ENCODE measurements at places on chromosomes 4 and X.

GRCh38 chr4:142516686-142517526 lies 329.2 kb downstream of the INPP4B start:
- no peak for DNase-seq

DNA sequence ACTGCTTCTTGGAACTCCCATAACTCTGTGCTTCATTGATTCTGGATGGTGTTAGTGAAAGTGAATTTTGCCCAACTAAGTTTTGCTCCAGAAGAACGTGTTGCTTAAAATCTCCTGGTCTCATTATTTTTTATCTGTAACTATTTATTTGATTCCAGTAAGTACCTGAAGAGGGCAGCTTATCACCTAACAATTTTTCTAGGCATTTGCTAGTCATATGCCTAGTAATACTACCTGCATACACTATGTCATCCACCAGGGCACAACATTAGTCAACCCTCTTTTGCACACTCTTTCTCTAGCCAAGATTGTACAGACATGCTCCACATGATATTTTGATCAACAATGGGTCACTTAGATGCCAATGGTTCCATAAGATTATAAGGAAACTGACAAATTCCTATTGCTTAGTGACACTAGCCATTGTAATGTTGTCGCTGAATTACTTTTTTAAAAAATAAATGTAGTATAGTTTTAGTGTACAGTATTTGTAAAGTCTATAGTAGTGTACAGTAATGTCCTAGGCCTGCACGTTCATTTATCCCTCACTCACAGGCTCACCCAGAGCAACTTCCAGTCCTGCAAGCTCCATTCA lies 499.9 kb upstream of the AADAT start:
- DNase-seq, result peak; percentile 8

- DNase-seq, result no peak
Observed at GRCh38 chrX:139091066-139091465, 379.5 kb upstream of the FGF13 start.

DNA sequence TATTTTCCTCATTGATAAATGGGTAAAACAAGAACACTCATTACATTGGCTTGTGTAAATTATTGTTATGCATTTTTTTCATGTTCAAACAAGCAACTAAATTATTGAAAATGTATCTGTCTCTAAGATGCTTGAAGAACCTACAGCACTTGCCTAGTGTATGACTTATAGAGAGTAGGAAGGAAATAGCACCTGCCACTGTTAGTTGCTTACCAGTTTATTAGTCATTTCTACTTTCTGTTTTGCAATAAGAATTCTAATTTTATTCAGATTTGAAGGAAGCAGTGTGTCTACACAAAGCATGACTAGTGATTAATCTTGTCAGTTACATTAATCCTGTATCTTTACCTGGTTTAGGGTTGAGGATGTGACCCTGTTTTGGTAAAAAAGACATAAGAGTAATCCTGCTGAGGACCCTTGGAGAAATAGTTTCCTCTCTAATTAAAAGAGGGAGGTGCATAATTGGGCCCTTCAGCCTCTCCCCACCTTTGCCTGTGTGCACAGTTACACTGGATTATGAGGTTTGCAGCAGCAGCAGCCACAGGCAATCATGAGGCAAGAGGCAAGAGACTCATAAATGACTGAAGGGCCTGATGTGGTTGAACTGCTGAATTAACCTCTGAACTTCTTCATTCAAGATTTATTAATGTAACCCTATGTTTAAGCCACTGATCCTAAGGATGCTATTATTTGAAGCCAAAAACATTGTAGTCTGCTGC lies 1202.1 kb downstream of the ADGRL3 start:
- no peak for DNase-seq

GRCh38 chr4:153071958-153072598 lies 132.2 kb upstream of the TRIM2 start:
- no peak for DNase-seq

- no peak for DNase-seq
Observed at GRCh38 chr4:108829966-108830492, 67.2 kb upstream of the ETNPPL start.

DNA sequence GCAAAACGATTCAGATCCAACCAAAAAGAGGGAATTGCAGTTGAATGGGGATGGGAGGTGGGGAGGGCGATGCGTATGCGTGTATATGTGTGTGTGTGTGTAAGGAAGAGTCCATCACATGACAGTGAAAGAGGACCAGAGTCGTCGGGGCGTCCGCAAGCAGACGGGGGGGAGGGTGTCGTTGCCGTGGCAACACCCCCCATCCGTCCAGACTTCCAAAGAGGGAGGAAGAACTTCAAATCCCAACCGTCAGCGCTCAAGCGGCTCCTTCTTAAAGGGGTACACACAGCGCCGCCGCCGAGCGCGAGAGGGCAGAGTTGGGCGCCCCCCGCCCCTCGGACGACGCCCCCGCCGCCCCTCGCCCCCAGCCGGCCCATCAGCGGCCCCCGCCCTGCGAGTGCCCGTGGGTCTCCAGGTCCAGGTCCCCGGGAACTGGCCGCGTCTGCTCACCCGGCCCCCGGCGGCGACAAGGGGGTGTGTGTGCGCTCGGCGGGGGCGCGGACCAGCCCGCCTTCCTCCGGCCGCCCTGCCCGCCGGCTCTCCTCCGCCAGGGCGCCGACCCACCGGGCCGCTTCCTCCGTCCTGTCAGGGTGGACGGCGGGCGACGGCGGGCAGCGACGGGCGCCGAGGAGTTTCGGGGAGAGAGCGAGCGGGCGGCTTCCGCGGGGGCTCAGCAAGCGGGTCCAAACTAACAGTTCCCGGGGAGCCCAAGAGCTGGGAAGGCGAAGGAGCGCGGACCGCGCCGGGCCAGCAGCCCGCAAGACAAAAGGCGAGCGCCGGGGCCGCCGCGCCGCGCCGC lies 685 bp downstream of the LCORL start:
- no peak for DNase-seq

- peak; percentile 62 for DNase-seq
Observed at GRCh38 chr4:55143858-55144257, 18.5 kb upstream of the KDR start.

- no peak for DNase-seq
Observed at GRCh38 chrX:134949271-134949670, 41.5 kb upstream of the SMIM10 start.

- DNase-seq, result no peak
Observed at GRCh38 chr4:87527431-87528220, 1.6 kb downstream of the SPARCL1 start.

DNA sequence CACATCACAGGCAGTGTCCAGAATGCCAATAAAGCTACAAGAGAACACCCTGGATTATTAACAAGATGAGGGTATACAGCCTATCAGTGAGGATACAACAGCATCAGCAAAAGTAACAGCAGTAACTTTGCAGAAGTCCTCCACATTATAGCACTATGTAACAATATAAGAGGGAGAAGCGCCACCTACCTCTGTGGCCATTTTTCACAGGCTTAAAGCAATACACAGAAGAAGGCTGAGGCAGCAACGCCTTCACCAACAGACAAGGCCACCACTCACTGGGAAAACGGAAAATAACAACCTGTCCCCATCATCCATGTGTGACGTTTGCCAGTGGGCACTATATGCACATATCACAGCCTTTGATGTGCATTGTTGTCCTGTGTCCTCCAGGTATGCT lies 12.5 kb downstream of the RTL8B start:
- no peak for DNase-seq

- DNase-seq, result no peak
Observed at GRCh38 chrX:25013632-25014365, 2.0 kb downstream of the ARX start.

GRCh38 chr4:183716302-183716701 lies 57.2 kb downstream of the TRAPPC11 start:
- DNase-seq, result no peak

DNA sequence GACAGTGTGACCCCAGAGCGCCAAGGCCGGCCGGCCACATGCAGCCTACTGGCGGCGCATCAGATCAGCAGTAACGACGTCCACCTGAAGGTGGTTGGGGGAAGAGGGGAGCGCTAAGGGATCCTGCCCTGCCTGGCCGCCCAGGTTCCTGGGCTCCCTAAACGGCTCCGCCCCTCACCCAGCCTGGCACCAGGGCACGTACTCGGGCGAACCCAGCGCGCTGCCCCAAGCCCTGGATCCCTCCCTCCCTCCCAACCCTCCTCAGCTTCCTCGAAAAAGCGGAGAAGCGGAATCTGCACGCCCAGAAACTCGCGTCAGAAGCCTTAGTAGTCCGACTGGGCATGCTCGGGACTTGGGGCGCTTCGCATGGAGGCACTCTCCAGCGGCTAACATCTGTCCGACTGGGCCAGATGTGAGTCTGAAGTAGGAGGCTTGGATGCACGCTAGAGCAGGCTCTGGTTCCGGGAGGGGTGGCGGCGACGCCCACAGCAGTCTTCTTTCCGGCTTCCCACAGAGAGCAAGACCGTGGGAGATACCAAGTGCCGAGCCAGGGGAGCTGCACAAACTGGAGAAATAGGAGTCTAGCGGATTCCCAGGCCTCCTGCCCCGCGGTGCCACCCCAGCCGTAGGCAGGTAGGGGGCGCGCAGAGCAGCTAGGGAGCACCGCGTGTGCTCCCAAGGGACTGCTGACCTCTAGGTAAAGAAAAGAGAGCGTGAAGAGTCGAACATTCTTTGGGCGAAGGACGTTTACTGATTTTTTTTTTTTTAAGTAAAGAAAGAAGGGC lies 114.3 kb upstream of the TEX13C start:
- DNase-seq, result peak; percentile 14

- DNase-seq, result no peak
Observed at GRCh38 chrX:110432091-110432905, 73.7 kb downstream of the RTL9 start.

- DNase-seq, result peak; percentile 27
Observed at GRCh38 chrX:46665232-46666152, 91.9 kb downstream of the CHST7 start.

- DNase-seq, result no peak
Observed at GRCh38 chr4:72566464-72566972, 2.5 kb downstream of the ADAMTS3 start.

DNA sequence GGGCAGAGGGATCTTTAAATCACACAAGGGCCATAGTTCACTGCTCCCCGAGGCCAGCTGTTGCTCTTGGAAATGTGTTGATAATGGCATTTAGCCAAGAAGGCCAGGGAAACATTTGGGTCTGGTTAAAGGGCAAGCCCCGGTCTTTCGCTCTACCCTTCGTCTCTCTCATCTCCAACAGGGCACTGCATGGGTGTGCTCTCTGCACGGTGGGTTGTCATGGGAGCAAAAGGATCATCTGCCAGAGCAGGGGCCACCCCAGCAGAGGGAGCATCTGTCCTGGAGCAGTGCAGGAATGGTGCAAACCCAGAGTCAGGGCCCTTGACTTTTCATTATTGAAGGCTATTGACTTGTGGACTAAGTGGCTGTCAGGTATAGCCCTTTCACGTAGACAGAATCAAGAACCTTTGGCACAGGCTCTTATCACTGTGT lies 22.7 kb upstream of the PGRMC2 start:
- no peak for DNase-seq

DNA sequence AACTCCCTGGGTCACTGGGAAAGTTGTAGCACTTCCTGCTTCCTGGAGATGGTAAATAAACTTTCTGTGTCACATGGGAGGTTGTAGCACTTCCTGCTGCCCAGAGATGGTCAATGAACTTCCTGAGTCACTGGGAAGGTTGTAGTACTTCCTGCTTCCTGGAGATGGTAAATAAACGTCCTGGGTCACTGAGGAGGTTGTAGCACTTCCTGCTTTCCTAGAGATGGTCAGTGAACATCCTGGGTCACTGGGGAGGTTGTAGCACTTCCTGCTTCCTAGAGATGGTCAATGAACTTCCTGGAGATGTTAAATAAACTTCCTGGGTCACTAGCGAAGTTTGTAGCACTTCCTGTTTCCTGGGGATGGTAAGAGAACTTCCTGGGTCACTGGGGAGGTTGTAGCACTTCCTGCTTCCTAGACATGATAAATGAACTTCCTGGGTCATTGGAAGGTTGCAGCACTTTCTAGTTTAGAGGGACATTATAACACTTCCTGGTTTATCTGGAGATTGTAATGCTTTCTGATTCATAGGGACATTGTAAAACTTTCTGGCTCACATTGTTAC lies 62.3 kb upstream of the CD99 start:
- no peak for DNase-seq

DNA sequence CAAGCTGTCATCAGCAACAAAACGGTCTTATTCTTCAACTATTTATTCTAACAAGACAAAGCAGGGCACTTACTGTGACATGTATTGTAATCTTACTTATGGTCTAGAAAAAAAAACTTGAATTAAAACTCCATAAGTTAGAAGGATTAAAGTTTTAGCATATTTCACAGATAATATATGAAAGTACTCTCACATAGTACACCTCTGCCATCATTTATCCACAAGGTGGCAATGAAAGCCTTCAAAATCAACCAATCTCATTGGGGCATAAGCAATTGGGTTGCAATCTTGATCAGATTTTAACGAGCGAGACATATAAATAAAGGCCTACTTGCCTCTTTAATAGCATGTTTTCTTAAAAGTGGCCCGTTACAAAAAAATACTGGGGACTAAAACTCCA lies 1382.9 kb downstream of the FAM133A start:
- DNase-seq, result no peak

DNA sequence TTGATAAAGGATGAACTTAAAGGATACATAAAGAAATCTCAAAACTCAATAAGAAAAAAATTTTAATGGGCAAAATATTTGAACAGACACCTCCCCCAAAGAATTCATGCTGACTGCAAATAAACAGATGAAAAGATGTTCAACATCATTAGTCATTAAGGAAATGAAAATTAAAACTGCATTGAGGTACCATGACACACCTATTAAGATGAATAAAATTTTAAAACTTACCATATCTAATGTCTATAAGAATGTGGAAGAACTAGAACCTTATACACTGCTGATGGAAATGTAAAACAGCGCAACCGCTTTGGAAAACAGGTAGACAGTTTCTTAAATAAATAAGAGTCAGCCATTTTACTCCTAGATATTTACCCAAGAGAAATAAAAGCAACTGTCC lies 266.8 kb upstream of the TET2 start:
- no peak for DNase-seq

DNA sequence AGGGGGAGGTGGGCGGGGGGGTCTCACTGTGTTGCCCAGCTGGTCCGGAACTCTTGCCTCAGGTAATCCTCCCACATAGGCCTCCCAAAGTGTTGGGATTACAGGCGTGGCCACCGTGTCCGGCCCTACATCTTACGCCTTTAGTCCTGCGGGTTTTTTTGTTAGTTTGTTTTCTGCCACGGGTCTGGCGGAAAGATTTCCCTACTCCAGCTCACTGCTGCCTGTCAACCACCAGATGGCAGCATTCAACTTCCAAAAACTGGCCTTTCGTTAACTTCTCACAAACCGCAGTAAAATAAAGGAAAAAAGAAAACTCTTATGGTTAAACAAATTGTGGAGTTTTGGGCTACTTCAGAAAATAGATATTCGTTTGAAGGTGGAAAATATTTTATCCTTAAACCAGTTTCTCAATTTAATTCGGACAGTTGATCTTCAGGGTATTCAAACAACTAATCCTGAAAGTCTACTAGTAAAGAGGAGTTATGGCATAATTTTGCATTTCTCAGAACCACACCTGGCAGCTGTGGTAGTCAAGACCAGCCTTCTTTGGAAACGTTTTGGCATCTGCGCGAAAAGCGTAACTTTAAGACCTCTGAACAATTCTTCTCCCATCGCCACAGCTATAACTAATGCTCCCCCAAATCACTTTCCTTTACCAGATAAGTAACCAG lies 41.1 kb downstream of the LUZP4 start:
- no peak for DNase-seq

- no peak for DNase-seq
Observed at GRCh38 chr4:55291227-55291640, 54.8 kb upstream of the SRD5A3 start.

All from epithelial cell of prostate (primary cell).